ENCODE measurements at places on chromosomes 3 and 15. TPM values are rescaled to one million over a fixed set of nuclear protein-coding genes. Genes with fewer than 3 reads are reported as not detected.

GOLGA8S gene
- total RNA-seq: not detected

ATP13A5 gene
- not detected for total RNA-seq

CRYGS gene
- 2.4 TPM for total RNA-seq

DUOX1 gene
- total RNA-seq: not detected

CCR2 gene
- not detected for total RNA-seq

CIB1 gene
- total RNA-seq: 29.0 TPM

TM4SF18 gene
- 498 TPM for total RNA-seq

UQCC5 gene
- total RNA-seq: 4.7 TPM

GOLGA6B gene
- total RNA-seq: not detected

MYRIP gene
- total RNA-seq: 11.6 TPM

GHSR gene
- not detected for total RNA-seq

PLSCR2 gene
- 0.31 TPM for total RNA-seq

SETMAR gene
- 5.0 TPM for total RNA-seq

IGF2BP2 gene
- 60.4 TPM for total RNA-seq

USP4 gene
- total RNA-seq: 47.2 TPM

ANKRD34C gene
- not detected for total RNA-seq
